BJ (cell line): ENCODE measurements at places on chromosomes 4 and X.

DNA sequence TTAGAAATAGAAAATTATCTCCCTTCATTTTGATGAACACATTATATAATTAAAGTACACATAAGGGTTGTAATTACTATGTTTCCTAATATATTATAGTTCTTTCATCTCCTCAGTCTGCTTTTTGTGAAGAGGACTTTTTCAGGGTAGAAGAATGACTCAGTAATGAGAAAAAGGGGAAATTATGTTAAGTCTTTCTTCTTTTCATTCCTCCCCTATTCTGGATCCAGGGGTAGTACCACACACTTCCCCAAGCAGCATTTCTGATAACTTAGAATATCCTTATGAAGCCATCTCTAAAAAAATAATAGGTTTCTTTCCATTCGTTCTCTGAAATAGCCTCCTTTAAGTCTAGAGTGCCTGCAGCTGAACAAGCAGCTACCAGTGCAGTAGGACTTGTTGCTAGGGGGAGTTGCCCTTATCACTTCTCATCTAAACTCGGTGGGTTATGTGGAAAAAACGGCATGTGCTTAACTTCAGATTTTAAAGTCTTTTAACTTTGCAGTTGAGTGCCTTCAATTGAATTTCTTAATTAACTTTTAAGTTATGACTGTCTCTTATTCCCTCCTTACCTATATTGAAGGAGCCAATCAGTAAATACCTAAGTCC is 184.8 kb downstream of the ARHGAP24 start:
- no peak for DNase-seq

DNA sequence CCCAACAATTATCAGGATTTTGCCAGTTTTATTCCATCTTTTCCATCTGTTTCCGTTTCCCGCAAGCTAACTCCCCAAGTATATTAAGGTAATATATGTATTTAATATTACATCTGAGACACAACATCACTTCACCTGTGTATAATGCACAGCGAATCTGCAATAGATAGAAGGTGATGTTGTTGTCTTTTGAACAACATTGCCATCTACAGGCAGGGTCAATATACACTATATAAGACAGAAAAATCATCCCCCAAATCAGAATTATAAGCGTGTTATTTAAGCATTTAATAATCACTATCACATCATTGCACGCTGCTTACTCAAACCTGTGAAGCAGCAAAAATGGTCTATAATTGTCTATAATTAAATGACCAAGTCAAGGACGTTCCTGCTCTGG is 1115.5 kb downstream of the NLGN4X start:
- DNase-seq, result no peak

GRCh38 chrX:152637649-152638442 is at the start of gene GABRQ:
GABRQ (plus strand) TSS chrX:152637895; CDS start chrX:152638203, 308 bp downstream.
- no peak for DNase-seq

DNA sequence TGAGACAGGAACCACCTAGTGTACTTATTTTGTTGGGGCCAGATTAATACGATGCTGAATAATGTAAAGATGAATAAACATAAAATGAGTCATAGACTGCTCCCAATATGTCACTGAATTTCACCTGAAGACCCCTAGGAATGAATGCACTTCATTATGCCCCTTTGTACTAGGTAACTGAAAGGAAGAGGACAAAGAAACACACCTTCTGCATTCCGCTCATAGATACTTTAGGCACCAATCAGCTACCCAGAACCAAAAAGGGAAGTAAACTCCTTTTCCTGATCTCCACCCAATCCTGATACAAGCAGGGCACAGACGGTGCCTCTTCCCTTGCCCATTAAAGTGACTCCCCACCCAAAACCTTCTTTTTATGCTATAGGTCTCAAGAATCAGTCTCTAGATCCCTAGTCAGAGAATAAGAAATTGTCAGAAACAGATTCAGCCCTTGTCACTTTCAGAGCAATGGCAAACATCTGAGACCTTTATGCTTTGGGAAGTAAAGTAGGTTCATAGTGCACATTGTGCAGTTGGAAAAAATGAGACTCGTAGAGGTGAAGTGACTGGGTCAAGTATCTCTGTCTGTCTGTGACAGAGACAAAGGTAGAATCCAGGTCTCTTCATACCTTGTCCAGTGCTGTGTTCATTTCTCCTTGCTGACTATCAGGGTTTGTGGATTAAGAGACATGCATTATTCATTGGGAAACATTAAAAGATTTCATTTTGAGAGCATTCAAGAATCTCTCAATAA is 2.3 kb downstream of the GPR174 start:
- no peak for DNase-seq

DNA sequence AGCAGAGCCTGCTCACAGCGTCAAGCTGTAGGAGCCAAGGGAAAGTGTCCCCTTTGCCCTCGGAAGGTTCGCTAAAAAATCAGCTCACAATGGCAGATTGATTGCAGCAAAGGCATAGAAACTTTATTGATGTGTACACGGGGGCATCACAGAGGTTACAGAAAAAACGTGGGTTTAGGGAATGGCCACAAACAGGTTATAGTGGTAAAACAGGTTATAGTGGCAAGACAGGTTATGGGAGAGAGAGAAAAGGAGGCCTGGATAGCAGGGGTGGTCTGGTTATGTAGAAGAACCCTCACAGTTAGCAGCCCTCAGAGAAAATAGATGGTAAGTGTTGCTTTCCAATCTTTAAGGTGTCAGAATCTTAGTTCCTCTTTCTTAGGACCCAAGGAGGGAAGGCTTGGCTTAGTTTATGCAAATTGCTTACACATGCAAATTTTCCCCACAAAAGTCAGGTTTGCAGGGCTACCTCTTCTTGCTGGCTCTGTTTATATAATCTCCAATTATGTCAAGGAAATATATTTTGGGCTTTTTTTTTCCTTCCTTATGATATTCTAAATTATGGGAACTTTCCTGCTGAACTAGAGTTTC is 113.7 kb downstream of the BMP15 start:
- no peak for DNase-seq

DNA sequence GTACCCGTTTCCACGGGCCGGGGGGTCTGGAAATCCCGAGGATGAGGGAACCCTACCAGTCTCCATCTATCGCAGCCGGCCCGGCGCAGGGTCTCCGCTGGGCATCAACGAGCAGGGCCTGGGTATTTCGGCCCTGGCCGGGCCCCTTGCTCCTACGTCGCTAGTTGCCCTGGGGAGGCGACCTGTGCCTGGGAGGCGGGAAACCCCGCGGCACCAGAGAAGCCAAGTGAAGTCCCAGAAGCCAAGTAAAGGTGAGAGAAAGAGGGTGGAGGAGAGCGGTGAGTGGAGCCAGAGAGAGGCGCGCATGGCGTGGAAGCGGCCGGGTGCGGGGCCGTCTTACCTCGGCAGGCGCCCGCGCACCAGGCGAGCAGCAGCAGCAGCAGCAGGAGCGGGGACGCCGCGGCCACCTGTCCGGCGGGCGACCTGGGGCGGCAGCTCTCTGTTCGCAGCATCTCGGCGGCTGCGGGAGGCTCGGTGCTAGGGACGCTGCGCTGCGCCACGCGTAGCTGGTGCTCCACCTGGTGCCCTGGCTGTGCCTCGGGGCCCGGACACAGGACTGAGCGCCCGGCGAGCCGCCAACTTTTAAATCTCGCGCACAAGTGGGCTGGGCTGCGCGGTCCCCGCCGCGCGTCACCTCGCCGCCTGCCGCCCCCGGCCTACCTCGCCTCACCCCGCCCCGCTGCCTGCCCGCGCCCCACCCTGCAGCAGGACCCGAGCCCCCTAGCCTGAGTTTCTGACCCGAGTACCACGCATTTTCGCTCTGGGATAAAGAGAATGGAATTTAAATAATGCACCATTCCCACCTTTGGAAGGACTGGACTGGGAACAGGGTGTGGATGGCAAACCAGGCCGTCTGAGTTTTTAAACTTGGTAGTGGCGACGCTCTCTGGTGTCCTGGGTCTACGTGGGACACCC is at the start of gene NMU:
Gene NMU, minus strand, starts transcription at position 558 of the 915 bp plus-strand sequence. Its CDS starts 106 bp downstream, at position 452.
- no peak for DNase-seq

DNA sequence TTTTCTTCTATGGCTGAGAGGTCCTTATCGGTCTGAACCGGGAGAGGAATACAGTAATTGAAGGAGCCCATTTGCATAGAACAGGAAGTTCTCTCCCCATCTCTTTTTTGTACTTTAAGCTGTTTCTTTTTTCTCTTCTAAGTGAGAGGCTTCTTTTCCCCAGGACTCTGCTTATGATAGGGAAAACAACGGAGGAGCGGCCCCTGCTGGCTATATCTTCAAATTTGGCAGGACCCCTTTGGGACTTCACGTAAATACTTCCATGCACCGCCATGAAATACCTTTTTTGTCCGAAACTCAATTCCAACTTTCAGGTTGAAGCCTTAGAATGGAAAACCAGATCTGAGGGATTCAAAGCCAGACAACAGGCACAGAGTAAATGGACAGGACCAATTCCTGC is 1153.0 kb upstream of the INTU start:
- DNase-seq, result no peak

DNA sequence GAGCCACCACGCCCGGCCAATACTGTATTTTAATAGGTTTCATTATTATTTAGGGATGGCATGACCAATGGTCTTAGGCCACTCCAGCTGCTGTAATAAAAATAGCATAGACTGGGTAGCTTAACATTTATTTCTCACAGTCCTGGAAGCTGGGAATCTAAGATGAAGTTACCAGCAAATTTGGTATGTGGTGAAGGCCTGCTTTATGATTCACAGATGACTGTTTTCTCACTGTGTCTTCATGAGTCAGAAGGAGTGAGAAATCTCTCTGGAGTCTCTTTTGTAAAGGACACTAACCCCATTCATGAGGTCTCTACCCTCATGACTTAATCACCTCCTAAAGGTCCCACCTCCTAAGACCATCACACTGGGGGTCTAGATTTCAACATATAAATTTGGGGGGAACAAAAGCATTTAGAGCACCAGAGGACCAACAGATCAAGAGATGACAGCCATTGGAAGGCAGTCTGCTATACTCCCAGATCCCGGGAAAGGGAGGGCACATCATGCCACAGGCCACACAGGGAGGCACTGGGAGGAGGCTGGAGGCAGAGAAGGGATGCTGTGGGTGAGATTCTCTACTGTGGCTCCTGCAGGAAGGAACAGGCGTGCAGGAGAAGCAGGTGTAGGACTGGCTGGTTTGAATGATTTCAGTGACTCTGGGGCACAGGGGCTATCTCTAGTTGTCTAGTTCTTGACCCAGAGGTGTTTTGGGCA is 335.8 kb upstream of the SFRP2 start:
- DNase-seq, result peak; percentile 69

DNA sequence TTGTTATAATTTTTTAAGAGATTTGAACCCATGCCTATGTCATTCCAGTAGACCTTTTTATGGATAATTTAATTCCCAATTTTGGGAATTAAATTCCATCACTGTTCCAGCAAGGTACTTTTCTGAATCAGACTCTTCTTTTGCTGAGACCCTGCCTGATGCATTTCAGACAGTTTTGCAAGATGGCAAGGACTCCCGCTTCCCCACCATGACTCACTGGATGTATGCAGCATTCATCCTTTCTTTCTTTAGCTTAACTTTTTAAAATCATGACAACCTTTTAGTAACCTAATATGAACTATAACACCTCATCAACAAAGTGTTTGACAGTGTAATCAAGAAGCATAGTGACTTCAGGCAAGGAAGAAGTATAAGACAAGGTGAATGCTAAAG is 178.1 kb upstream of the LEF1 start:
- no peak for DNase-seq

GRCh38 chr4:150962245-150962644 is 52.8 kb downstream of the LRBA start:
- no peak for DNase-seq

DNA sequence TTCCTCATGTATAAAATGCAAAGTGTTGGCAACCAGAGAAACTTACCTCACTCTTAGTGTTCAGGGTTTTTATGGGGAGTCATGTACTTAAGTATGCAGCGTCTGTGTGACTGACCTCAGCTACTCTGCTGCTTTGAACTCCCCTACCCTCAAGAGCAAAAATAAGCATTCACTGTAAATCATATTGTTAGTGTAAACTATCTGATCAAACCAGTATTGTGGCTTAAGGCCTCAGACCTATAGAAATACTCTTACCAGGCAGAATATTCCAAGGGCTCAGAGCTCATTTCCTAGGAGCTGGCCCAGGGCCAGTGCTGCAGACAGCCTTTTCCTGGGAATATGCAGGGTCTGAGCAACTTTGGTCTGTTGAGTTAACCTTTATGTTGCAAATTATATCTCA is 453.1 kb downstream of the CCSER1 start:
- DNase-seq, result no peak

DNA sequence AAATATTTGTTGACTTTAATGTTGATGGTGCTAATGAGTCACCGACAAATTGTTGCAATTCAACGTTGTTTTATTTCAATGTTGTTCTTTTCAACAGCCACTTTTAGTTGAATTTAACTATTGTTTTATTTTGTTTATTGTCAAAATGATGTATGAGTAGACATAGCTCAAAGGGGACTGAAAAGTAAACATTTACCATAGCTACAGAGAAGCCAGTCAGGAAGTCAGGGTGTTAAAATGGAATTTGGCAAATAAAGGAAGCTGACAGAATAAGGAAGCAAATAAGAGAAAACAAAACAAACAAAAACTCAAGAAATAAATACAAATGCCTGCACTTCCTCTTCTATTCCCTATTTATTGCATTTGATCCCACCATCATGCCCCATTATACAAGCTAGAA is 648.4 kb upstream of the HTR2C start:
- DNase-seq, result no peak

- DNase-seq, result no peak
Measured at GRCh38 chr4:85399270-85399669, 75.7 kb upstream of the ARHGAP24 start.

GRCh38 chr4:57369446-57369845 is 259.3 kb upstream of the IGFBP7 start:
- DNase-seq, result no peak
